Anterior cingulate cortex (tissue), 58 donors: ENCODE measurements at places on chromosomes 11 and 22.

DNA sequence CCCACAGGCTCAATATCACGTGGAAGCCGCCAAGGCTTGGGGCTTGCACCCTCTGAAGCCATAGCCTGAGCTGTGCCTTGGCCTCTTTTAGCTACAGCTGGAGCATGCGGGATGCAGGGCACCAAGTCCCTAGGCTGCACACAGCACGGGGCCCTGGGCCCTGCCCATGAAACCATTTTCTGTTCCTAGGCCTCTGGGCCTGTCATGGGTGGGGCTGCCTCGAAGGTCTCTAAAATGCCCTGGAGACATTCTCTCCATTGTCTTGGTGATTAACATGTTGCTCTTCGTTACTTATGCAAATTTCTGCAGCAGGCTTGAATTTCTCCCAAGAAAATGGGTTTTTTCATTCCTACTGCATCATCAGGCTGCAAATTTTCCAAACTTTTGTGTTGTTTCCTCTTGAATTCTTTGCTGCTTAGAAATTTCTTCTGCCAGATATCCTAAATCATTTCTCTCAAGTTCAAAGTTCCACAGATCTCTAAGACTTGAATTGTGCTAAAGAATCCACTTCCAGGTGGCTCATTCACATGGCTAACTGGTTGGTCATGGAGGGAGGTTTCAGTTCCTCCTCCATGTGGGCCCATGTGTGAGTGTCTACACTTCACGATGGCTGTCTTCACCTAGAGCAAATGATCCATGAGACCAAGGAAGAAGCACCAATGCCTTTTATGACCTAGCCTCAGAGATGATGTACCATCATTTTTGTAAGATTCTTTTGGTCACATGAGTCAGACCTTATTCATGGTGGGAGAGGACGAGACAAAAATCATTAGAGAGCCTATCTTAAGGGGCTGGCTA lies 7.4 kb upstream of the CREBZF start:
- DNase-seq: no peak

- no peak for DNase-seq
These were observed 97.4 kb downstream of the WNT7B start for GRCh38 chr22:45879552-45879949.

DNA sequence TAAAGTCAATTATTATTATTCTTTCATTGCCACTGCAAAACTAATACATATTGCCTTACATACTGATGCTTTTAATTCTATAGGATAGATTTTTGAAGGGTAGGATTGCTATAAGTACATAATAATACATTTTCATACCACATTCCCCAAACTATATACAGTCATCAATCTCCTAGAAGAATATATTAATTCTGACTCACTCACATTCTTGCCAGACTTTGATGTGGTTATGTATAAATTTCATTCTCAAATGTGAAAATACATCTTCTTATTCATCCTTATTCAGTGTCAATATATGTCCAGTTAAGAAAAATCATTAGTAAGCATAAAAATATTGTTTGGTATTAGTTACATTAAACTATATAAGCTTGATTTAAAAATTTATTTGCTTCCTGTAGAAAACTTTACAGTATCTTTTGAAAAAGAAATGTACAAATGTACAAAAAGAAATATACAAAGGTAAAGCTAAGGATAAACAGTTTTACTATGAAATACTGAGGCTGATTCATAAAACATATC lies 458.8 kb upstream of the CNTN5 start:
- DNase-seq: no peak

- DNase-seq: no peak
These were observed 41.4 kb upstream of the NFAM1 start for GRCh38 chr22:42473484-42474193.

GRCh38 chr11:58772329-58773285 lies 40.9 kb upstream of the GLYAT start:
- DNase-seq: no peak
